Stimulated activated CD8-positive, alpha-beta memory T cell treated with anti-CD3 and anti-CD28 coated beads, Interleukin-4, amount 100 ng/mL, for 24 hours (primary cell): ENCODE measurements at places on chromosomes 7 and 10.

DNA sequence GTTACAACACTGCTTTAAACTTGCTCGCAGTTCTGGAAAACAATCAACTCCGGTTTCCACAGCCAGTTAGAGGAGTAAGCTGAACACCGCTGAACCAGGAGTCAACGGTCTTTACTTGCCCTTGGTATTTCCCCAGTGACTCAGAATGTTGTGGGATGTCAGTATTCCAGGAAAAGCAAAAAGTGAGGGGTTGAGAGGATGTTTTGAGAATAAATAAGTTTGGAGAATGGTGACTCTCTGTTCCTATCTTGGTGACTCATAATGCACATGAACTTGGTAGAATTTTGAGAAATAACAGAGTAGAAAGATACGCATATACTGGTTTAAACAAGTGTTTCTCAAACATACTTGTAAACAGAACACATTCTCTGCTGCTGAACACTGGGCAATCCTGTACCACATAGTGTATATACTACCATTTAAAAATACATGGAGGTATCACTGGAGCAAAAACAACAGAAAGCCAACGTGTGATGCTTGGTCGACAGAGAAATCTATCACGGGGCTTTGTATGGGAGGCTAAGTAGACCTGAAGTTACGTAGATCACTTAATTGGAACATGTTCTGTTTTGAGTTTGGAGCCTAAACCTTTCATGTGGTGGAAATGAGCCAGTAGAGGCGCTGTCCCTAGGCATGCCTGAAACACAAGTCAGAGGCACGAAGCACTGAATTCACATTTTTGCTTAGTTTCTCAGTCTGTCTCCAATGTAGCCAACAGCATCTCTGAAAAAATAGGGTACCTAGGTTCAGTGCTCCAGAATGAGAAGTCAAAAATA, 534.3 kb downstream of the PARD3 start:
- DNase-seq: no peak

- DNase-seq: no peak
Measured at GRCh38 chr7:26321435-26321834, 29.8 kb downstream of the SNX10 start.

DNA sequence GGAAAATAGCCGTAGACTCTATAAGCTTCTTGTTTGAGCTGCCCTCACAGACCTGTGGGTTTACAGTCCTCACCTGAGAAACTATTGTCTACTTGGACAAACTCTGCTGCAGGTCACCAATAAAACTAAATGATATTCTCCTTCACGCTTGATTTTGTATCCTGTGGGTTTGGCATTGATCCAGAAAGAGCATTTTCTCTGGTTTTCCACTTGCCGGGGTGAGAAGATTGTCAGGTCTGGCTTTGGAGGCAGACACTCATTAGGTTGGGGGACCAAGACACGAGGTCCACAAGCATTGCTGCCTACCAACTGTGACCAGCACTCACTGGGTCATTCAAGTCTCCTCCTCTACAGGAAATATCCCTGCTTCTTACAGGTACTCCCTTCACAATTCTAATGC, 68.5 kb downstream of the CDC14C start:
- DNase-seq: no peak

GRCh38 chr7:127437837-127438236, 45.3 kb upstream of the ZNF800 start:
- DNase-seq: no peak

- DNase-seq: no peak
Measured at GRCh38 chr7:96855139-96855538, 145.5 kb upstream of the SEM1 start.

DNA sequence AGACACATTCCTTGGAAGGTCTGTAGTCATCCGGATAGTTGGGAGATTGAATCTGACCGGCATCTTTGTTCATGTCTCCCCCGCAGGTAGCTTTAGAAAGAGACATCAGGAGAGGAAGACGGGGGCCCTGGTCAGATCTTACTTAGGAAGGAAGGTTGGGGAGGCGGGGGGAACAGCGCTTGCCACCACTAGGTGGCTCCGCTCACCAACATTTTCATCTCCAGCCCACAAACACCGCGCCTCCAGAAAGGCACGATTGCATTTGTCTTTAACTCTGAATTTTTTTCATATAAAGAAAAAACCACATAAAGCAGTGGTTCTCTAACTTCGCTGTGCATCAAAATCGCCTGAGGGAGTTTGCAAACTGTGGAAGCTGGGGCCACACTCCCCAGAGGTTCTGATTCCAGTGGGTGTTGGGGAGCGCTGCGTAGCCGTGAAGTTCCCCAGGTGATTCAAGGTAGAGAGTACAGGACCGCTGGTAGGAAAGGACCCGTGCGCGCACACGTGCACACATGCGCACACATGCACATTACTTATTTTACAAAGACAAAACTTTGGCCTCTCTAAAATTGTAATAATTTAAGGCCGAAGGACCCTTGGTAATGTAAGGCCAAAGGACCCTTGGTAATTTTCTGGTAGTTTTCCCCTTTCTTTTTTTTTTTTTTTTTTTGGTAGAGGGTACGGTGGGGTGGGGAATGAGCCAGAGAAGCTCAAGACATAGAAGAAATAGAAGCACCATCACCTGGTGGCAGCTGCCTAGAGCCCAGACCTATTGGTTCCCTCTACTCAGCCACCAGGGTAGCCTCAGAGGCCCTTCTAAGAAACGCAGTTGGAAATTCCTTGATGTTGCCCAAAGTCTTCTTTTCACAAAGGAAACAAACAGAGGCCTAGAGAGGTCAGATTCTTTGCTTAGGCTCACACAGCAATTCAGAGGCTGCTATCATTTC, 37.4 kb upstream of the OPALIN start:
- peak; percentile 39 for DNase-seq

DNA sequence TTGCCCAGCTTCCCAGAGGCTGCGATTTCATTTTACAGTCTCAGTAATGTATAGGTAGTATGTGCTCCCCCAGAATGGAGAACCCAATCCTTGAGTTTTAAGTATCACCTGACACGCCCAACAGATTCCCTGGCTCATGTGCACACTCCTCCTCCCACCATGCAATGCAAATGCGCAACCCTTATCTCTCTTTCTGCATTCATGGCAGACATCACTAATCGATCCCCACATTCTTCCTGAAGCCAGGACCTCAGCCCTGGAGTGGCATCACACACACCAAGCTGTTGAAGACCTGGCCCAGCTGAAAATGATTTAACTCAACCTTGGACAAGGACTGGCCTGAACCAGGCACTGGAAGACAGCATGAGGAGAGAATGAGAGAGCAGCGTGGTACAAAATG, 68.4 kb downstream of the ZRANB1 start:
- no peak for DNase-seq

DNA sequence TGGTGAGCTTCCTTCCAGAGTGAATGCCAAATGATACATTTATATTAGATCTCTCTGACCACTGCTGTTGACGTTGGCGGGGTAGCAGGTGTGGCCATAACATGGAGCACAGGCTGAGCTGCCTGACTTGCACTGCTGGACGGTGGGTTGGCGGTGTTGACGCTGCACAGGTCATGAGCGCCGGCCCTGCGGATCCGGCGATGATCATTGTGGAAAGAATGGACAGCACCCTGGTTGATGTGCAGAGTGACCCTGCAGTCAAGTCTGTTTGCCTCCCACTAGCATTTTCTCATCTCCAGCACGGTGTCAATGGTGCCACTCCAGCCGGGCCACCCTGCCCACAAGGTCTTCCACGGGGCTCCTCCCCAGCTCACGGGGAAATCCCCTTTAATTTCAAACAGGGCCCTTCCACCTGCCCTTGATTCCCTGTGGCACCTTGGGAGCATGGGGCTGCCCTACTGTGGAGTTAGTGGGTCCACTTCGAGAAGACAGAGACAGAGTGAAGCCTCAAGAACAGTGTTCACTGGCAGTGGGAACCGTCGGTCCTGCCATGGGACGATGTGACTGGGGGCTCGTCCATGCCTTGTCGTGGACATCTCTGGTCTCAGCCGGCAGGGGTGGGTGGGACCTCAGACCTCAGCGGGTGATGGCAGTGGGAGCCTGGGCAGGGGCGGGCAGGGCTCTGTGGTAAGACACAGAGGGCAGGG, 613.5 kb downstream of the PTPRN2 start:
- DNase-seq: no peak

DNA sequence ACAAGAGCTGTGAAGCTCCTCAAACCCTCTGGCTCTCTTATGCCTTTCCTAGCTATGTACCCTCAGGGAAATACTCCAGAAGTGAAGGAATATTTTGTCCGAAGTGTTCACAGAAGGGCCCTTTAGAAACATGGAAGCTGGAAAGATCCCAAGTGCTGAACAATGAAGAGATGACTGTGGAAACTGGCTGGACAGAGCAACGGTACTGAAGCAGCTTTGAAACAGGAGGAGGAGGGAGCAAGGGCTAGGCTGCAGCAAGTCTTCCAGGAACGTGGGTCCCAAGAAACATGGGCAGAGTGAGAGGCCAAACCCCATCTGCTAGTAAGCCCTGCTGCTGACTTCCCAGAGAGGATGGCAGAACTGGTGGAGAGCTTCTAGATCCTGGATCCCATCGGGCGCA, 3.0 kb upstream of the PSAP start:
- no peak for DNase-seq

DNA sequence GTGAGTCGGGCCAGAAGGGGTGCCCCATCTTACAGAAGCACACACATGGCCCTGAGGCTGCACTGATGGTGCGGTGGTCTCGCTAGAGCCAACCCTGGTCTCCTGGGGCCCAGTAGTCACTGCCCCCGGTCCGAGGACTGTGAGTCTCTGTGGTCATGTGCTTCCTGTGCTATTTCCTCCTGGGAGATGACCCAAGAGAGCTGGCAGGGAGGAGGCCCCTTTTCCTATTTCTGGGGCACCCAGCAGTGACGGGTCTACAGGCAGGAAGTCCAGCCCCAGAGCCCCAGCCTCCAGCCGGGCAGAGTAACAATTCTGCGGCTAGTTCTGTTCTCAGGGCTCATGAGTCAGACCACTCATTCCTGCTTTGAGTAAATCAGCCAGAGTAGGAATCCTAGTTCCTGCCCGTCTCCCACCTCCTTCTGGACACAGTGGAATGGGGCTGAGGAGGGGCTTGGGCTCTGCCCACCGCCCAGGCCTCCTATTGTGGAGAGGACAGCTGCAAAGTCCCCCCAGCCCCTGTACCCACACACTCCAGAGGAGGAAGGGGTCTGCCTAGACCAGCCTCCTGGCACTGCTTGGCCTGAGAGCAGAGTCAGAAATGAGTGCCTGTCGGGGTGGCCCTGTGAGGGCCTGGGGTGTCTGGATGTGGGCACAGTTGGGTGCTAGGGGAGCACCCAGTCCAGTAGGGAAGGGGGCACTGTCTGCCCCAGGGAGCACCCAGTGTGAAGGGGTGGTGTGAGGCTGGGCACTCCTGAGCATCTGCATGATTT, 80.5 kb upstream of the PPIF start:
- DNase-seq: no peak

GRCh38 chr10:120415709-120416330, 41.2 kb upstream of the PLPP4 start:
- no peak for DNase-seq

- no peak for DNase-seq
Measured at GRCh38 chr7:13829231-13829630, 160.2 kb downstream of the ETV1 start.

GRCh38 chr7:111274857-111275256, 183.9 kb downstream of the LRRN3 start:
- DNase-seq: no peak

DNA sequence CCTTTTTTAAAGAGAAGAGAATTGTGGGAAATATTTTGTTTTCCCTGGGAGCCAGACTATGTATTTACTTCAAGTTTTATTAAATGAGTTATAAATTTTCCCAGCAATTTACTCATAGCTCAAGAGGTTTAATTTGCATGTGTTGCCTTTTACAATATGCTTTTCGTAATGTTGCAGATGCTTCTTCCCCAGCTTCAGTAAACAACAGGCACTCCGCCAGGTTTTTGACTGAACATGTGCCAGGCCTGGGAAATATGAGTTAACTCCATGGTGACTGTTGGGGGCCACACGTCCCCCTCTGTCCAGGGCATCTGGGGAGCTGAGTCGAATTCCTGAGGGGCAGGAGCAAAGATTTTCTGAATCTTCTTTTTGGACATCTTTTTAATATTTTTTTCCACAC, 545.7 kb downstream of the LRMDA start:
- no peak for DNase-seq

GRCh38 chr7:70466725-70467364, 665.1 kb upstream of the GALNT17 start:
- no peak for DNase-seq

GRCh38 chr10:3566627-3567026, 218.4 kb downstream of the KLF6 start:
- no peak for DNase-seq

GRCh38 chr7:33452805-33453502, 323.6 kb downstream of the BBS9 start:
- no peak for DNase-seq

GRCh38 chr10:78432583-78432982, 398.9 kb downstream of the RPS24 start:
- DNase-seq: no peak

DNA sequence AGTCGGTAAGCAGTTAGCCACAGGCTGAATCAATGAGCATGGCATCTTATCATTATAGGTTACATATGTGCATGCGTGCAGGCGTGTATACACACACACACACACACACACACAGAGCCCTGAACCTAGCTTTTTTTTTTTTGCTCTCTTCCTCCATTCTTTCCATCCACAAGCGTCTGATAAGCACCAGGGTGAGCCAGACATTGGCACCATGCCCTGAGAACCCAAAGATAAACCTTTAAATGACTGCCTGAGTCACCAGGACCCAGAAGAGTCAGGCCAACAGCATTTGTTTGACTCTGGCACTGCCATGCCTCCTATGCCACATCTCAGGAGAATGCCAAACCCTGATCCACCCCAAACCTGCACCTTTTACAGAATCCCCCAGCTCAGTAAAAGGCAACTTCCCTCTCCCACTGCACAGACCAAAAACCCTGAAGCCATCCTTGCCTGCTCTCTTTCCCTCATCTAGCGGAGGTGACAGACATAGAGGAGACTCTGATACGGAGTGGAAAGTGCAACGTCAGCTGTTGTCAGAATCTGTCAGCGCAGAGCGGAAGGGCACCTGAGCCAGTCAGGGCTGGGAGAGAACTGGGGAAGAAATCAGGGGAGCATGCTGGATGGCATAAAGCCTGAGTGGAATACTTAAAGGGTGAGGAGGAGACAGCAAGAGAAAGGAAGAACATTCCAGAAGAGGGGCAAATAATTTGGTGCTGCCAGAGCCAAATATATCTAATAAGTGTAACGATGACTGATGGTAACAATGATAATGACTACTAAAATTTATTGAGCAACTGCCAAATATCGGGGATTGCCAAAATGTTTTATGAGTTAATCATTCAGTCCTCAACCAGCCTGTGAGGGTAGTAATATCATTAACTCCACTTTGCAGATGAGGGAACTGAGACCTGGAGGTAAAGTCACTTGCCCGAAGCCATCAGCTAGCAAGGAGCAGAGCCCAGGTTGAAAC, 3.2 kb downstream of the PARP12 start:
- no peak for DNase-seq

DNA sequence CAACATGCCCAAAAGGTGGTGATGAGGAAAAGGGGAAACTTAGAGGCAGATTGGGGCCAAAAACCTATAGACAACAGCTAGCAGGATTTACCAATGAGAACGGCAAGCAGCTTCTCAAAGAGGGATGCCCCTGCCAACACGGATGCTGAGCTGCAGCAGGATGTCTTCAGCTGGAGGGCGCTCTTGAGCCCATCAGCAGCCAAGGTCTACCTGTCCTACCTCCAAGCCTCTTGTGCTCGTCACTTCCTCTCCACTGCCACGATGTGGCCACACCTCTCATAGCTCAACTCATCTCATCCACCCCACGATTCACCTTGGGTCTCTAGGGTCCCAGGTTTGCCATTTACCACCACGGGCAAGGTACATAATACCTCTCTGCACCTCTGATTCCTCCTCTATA, 36.5 kb downstream of the DLG5 start:
- DNase-seq: no peak
